ENCODE measurements at places on chromosomes 7 and 10. TPM values are rescaled to one million over a fixed set of nuclear protein-coding genes. Genes with fewer than 3 reads are reported as not detected.

DNA sequence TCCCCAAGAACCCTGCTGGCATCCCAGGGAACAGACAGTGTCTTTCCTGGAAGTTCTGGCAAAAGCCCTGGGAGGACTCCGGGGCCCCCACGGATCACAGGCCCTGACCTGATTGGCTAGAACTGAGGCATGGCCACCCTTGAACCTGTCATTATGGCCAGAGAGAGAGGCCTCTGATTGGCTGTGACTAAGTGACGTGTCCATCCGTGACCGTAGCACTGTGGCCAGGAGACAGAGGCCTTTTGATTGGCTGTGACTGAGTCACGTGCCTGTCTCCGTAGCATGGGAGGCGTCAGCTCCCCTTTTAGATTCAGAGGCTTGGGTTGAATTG is 163.8 kb downstream of the RGS10 start:
- no peak for DNase-seq
- H3K27ac ChIP-seq = peak overlapping the region; percentile 92
- peaks cover 7% of the 10 kb centered on the region for H3K36me3 ChIP-seq
- peaks cover 55% of the 10 kb centered on the region for H3K4me1 ChIP-seq

Gene NRP1
- 100 TPM for total RNA-seq

GRCh38 chr10:6135039-6135438 is 46.2 kb downstream of the RBM17 start:
- DNase-seq = no peak
- no peaks in the 10 kb centered on the region for H3K36me3 ChIP-seq
- no peak overlapping the region for H3K27ac ChIP-seq
- H3K4me1 ChIP-seq = peaks cover 11% of the 10 kb centered on the region
- peaks cover 3% of the 10 kb centered on the region for H3K27me3 ChIP-seq

Gene LIPK
- not detected for total RNA-seq

DNA sequence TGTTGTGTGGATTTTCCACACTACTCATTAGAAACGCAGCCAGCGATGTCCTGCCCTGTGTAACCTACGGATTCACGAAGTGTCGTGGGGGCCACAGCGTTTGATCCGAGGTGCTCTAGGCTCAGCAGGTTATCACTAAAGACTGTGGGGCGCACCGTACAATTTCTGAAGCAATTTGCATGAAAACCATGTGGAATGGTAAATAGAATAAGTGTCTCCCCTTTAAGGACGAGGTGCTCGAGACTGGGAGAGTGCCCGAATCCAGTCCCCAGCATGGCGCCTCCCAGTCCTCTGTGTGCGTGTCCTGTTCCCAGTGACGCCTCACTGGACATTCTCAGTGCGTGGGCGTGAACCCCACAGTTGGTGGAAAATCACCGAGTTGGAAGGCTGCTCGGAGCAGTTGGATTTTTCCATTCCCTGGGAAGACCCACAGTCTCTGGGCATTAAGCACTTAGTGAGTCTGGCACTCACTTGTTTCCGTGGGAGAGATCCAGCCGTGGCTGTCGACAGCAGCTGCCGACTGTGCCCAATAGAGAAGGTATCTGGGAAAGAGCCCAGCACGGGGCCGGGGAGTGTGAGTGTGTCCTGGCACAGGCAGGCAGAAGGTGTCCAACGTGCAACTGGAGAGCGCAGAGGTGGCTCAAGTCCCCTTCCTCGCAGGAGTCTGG is 37.0 kb downstream of the PFKP start:
- peaks cover 9% of the 10 kb centered on the region for H3K36me3 ChIP-seq
- H3K27me3 ChIP-seq = no peaks in the 10 kb centered on the region
- H3K27ac ChIP-seq = no peak overlapping the region
- no peaks in the 10 kb centered on the region for H3K4me1 ChIP-seq
- DNase-seq = no peak
- no peak overlapping the region for H3K4me3 ChIP-seq

- H3K27me3 ChIP-seq = no peaks in the 10 kb centered on the region
- no peaks in the 10 kb centered on the region for H3K4me1 ChIP-seq
- no peak overlapping the region for H3K27ac ChIP-seq
- H3K36me3 ChIP-seq = no peaks in the 10 kb centered on the region
- no peak overlapping the region for H3K4me3 ChIP-seq
- no peak for DNase-seq
These were observed 8.8 kb upstream of the ZC3HAV1 start for GRCh38 chr7:139118234-139118804.

Gene CTAGE4
- 0.17 TPM for total RNA-seq

Gene MBL2
- total RNA-seq = not detected

Gene LSM8
- 36.5 TPM for total RNA-seq

Gene NKX1-2
- total RNA-seq = 0.59 TPM

DNA sequence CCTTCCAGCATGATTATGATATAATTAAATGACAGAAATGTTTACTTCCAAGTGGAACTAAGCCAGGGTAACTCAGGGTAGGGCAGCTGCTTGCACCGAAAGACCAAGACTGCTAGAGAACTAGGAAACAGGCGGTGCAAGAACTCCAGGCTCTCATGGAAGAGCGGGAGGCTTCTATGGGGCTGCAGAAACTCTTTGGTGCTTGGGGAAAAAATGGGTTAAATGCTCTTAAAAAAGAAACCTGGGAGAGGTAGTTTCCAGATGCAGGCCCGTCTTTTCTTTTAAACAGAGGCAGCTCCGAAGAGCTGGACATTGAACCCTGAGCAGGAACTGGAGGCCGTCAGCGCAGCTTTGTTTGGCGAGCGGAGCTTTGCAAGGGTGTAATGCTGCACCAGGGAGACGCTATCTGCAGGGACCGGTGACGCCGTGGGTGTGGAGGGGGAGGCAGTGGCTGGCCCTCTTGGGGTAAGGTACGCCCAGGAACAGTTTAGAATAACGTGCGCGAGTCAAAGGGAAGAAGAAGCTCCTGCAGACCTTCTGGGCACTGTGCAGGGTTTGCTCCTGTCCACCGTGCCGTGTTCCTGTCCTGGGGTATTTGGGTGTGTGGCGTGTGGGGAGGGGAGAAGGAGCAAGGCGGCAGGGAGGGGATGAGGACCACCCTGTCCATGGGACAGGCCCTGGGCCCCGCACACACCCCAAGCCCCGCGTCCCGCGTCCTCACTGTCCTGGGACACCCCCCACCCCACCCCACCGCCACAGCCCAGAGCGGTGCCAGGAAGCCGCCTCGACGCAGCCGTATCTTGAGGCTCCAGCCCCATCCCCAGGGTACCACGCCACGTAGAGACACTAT is 59.0 kb downstream of the EGFR start:
- peaks cover 7% of the 10 kb centered on the region for H3K4me1 ChIP-seq
- H3K4me3 ChIP-seq = no peak overlapping the region
- H3K36me3 ChIP-seq = no peaks in the 10 kb centered on the region
- no peak for DNase-seq

DNA sequence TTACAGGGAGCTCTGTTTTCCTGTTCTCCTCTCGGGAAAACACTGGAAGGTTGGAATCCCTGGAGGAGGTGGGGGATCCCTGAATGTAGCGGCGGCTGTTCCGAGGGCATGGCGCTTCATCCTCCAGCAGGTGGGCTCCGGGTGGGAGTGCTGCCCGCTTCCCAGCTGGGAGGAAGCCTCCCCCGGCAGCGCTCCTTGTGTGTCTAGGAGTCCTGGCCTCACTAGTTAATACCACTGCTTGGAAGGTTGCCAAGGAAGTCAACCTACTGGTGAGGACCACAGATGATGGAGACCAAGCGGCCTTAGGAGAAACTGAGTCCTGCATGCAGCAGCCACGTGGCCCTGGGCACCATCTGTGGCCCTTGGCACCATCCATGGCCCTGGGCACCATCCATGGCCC is 151.9 kb upstream of the PFKP start:
- no peak overlapping the region for H3K27ac ChIP-seq
- H3K36me3 ChIP-seq = no peaks in the 10 kb centered on the region
- H3K4me3 ChIP-seq = no peak overlapping the region
- H3K4me1 ChIP-seq = peaks cover 12% of the 10 kb centered on the region

DNA sequence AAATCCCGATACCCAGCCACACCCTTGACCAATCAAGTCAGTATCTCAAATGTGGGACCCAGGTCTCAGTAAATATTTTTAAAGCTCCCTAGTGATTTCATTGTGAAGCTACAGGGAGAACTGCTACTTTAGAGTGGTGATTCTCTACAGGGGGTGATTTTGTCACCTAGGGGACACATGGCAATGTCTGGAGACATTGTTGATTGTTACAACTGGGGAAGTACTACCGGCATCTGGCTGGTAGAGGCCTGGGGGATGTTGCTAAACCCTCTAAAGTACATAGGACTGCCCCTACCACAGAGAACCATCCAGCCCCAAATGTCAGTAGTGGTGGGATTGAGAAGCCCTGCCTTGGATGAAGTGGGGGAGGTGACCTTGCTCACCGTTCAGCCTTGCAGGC is 152.9 kb downstream of the RPS24 start:
- DNase-seq = no peak
- no peak overlapping the region for H3K27ac ChIP-seq
- no peaks in the 10 kb centered on the region for H3K36me3 ChIP-seq
- H3K27me3 ChIP-seq = no peaks in the 10 kb centered on the region

- peaks cover 1% of the 10 kb centered on the region for H3K4me1 ChIP-seq
- H3K27ac ChIP-seq = no peak overlapping the region
- H3K4me3 ChIP-seq = no peak overlapping the region
- H3K36me3 ChIP-seq = no peaks in the 10 kb centered on the region
These were observed 21.2 kb downstream of the TLX1 start for GRCh38 chr10:101152316-101152715.

Measured in glutamatergic neuron (in vitro differentiated cells).